ENCODE measurements at places on chromosomes 2 and 18.
A peak's percentile ranks its signal among the peaks of the same experiment; 100 is the strongest.

GRCh38 chr18:7754258-7754657 lies 187.1 kb downstream of the PTPRM start:
- no peak for DNase-seq

DNA sequence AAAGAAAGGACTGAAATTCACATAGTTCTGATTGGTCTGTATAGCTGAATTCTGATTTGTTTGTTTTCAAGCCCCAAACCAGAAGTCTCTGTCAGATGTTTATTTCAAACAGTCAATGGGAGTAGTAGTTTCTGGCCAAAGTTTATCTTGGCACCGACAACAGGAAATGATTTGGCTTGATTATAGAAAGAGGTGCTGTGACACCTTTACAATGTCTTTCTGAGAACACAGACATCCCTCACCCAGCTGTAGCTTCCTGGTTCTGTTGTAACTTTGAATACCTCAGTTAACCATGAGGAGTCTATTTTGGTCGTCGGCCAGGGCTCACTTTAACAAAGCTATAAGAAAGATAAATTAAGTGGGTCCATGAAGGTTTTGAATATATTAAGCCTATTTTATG lies 545.0 kb upstream of the ZNF804A start:
- DNase-seq, result no peak

DNA sequence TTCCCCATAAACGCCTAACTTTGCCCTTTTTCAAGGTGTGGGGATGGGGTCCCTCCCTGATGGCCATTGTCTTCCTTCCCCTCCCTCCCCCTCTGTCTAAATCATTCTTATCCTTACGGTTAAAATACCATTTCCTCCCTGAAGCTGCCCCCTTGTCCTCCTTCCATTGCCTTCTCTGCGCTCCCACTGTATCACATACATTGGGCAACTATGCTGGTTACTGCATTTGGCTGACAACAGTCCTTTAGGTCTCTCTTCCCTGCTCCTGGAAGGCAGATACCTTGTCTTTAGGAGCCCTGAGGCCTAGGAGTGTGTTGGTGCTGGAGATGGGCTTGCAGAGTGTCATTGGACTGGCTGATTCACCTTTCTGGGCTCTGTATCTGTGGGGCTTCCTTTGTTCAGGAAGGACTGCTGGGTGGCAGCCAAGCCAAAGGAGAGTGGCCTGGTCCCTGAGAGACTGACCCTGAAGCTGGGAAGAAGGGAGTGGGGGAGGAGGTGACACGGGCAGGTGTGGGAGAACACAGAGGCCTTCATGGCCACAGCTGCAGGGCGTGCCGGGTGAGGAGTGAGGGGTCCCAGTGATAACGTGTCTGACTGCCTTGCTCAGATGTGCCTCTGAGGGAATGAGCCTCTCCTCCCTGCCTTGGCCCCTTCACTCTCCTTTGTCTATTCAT lies 2.2 kb downstream of the WNT6 start:
- DNase-seq, result no peak

GRCh38 chr2:206987810-206988209 lies 48.5 kb downstream of the CPO start:
- no peak for DNase-seq

DNA sequence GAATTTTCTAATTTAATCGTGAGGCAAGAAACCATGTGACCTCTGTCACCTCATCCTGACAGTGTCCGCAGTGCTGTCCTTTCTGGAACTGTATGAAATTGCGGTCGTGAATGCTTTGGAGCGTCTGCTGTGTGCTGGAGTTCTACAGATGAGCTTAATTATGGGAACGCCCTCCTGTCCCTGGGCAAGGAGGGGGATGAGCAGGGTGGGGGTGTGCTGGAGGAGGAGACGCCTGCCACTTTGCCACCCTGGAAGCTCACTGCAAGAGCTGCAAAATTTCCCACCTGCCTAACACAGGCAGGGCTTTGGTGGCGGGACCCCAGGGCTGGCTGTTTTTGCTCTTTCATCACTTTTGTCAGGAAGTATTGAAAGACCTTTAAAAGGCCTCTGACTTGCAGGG lies 6.5 kb downstream of the LPIN1 start:
- no peak for DNase-seq

- DNase-seq, result peak; percentile 15
These were observed 45.6 kb downstream of the SESTD1 start for GRCh38 chr2:179218848-179219594.

DNA sequence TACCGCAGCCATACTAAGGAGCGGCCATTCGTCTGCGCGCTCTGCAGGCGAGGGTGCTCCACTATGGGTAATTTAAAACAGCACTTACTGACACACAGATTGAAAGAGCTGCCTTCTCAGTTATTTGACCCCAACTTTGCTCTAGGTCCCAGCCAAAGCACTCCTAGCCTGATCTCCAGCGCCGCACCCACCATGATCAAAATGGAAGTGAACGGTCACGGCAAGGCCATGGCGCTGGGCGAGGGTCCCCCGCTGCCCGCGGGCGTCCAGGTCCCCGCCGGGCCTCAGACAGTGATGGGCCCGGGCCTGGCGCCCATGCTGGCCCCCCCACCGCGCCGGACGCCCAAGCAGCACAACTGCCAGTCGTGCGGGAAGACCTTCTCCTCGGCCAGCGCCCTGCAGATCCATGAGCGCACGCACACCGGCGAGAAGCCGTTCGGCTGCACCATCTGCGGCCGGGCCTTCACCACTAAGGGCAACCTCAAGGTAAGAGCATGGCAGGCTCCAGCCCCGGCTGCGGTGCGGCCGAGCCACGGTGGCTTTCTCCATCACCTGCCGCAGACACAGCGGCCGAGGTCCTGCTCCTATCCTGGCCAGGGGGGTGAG lies 15.5 kb downstream of the SALL3 start:
- no peak for DNase-seq

DNA sequence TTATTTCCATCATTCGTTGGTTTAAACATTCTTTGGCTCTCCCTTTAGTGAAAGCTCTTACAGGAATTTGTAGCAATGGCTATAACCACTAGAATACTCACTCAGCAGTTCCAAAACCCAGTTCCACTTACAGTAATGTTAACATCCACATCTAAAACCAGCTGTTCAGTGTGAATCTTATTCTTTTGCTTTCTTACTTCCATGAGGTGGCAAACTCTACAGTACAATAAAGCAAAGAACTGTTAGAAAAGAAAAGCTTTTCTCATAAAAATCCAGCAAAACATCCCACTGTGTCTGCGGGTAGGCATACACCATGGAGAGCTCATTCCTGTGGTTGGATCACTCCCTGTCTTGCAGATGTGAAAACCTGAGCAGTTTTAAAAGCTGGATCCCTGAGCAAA lies 147.1 kb downstream of the ARHGAP28 start:
- DNase-seq, result no peak

DNA sequence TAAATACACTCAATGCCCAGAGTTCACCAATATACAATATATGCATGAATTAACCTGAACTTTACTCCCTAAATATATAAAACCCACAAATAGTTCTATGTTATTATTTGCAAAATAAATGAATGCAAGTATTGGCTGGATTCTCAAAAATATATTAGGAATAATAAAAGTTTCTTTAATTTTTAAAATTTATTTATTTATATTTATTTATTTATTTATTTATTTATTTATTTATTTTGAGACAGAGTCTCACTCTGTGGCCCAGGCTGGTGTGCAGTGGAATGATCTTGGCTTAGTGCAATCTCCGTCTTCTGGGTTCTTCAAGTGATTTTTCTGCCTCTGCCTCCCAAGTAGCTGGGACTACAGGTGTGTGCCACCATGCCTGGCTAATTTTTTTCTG lies 88.7 kb upstream of the TMEFF2 start:
- no peak for DNase-seq

- no peak for DNase-seq
These were observed 118.9 kb upstream of the ARL5A start for GRCh38 chr2:151946899-151947812.

GRCh38 chr2:227534714-227535113 lies 62.8 kb downstream of the AGFG1 start:
- DNase-seq, result no peak

DNA sequence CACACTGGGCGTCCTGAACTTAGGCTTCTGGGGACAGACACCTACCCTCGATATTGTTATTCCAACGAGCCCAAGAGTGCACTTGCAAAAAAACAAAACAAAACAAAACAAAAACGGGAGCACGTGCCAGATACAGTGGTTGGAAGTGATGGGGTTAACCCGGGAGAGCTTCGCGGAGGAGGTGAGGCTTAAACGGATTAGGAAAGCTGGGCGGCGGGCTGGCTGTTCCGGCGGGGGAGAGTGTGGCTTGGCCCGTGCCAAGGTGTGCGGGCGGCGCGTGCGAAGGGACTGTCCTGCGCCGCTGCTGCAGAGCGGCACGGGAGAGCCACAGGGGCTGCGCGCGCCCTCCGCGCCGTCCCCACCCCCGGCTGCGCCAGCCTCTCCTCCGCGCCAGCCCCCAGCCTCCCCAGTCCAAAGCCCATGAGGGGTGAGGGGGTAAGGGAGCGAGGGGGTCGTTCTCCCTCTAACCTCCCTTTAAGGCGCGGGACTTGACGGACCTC lies 1.5 kb upstream of the SLC30A3 start:
- no peak for DNase-seq

GRCh38 chr18:8814206-8814605 lies 108.8 kb downstream of the MTCL1 start:
- no peak for DNase-seq

- DNase-seq, result no peak
These were observed 64.1 kb downstream of the CHRNA1 start for GRCh38 chr2:174699993-174700766.

GRCh38 chr2:2974982-2975381 lies 402.6 kb downstream of the EIPR1 start:
- no peak for DNase-seq

DNA sequence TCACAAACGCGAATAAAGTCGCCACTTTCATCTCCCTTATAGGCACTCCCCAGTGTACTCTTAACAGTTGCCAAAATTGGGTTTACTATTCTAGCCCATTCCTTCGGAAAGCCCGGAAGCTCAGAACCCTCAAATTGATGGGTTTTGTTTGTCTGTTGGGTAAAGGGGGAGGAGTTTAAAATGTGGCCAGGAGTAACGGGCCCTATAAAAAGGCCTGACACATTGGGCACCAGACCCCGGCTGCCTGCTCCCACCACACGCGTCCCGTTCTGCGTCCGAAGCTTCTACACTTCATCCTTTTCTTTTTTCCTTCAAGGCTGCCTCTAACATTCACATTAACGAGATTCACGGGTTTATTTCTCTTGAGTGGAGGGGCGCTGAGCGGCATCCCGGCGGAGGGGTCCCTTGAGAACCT lies 837 bp downstream of the NHEJ1 start:
- DNase-seq, result no peak
